NCI-H1105 treated with DMSO at 0.1 percent for 48 hours (cell line): ENCODE measurements at places on chromosomes 1 and 21.

- no peak for DNase-seq
Measured at GRCh38 chr1:5939271-5940170, 52.7 kb downstream of the NPHP4 start.

DNA sequence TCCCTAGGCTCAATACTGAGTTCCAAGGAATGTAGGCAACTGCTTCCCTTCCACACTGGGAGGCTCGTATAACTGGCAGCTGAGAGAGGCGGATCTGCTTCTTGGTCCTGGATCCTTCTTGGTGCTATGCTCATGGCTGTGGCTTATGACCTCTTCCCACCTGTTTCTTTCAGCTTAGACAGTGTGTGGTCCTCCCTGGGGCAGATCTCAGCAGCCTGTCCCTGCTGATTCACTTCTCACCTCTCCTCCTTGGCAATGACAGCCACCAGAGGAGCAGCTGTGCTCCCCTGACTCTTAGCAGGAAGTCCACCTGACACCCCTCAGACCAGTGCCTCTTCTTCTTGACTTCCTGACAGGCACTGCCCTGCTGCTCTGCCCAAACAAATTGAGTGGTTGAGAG lies 75.1 kb upstream of the PTGFRN start:
- DNase-seq = no peak

GRCh38 chr1:98849969-98850636 lies 154.6 kb downstream of the PLPPR5 start:
- no peak for DNase-seq

GRCh38 chr1:100441146-100441545 lies 88.8 kb downstream of the CDC14A start:
- no peak for DNase-seq

- no peak for DNase-seq
Measured at GRCh38 chr1:157114183-157115121, 14.8 kb upstream of the ETV3L start.

DNA sequence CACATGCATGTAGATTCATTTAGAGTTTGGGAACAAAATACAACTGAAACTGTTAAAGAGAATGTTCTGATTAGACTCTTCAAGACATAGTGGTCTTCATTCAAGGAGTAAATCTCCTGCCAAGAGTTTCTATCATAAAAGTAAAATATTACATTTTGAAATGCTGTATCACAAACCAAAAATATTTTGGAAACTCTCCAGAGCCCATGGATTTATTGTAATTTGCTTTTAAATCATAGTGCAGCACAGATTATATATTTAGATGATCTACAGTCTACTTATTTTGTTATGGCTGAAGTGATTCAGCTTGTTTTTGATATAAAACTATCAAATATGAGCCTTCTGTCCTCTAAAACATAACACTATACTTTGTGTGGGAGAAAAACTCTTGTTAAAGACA lies 105.3 kb downstream of the DISP1 start:
- DNase-seq = no peak

- no peak for DNase-seq
Measured at GRCh38 chr1:13662493-13662892, 37.5 kb upstream of the PRDM2 start.

GRCh38 chr1:171433451-171433850 lies 51.9 kb upstream of the PRRC2C start:
- DNase-seq = no peak

GRCh38 chr1:204107892-204108291 lies 35.0 kb downstream of the SOX13 start:
- no peak for DNase-seq

- peak; percentile 73 for DNase-seq
Measured at GRCh38 chr1:205523891-205524793, 19.7 kb downstream of the CDK18 start.

GRCh38 chr1:205030241-205030640 lies 12.8 kb upstream of the CNTN2 start:
- no peak for DNase-seq

GRCh38 chr1:53669621-53670191 lies 69.3 kb downstream of the GLIS1 start:
- no peak for DNase-seq

GRCh38 chr1:170558731-170559130 lies 26.8 kb downstream of the GORAB start:
- no peak for DNase-seq

GRCh38 chr1:65476327-65476726 lies 55.9 kb downstream of the LEPR start:
- no peak for DNase-seq

- peak; percentile 61 for DNase-seq
Measured at GRCh38 chr1:93079685-93080141, 630 bp downstream of the MTF2 start.

DNA sequence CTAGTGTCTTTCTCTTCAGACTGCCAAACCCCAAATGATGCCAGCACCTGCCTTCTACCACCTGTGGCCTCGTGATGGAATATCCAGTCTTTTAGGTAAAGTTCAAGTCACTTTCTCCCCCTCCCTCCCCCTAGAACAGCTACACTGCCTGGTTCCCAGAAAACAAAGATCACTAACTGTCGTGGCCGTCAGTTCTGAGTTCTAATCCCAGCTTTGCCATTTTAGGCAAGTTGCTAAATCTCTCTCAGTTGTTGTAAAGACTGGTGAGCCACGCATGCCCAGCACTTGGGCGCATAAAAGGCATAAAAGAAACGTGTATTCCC lies 648 bp upstream of the TRAPPC3 start:
- DNase-seq = no peak

DNA sequence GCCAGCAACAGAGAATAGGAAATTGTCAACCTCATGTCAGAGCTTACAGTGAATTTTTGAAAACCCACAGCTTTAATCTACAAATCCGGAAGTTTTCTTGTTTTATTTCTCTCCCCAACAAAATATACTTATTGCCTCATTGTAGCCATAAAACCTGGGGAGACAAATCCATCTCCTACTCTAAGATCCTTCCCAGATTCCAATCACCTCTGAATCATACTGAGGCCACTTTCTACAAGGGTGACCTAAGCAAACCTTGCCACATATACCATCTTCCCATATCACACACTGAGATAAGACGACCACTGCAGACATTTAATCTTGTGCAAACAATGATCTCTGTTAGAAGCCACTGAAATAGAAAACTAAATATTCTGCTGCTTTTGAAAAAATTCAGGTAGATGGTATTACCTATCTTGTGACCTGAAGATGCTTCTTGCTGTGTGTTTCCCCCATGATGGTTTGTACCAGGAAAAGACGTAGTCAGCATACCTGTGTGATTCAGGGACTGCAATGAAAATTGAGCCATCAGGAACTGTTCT lies 171.5 kb upstream of the DUSP10 start:
- DNase-seq = no peak

- DNase-seq = no peak
Measured at GRCh38 chr1:56934430-56935060, 31.3 kb downstream of the C8B start.

DNA sequence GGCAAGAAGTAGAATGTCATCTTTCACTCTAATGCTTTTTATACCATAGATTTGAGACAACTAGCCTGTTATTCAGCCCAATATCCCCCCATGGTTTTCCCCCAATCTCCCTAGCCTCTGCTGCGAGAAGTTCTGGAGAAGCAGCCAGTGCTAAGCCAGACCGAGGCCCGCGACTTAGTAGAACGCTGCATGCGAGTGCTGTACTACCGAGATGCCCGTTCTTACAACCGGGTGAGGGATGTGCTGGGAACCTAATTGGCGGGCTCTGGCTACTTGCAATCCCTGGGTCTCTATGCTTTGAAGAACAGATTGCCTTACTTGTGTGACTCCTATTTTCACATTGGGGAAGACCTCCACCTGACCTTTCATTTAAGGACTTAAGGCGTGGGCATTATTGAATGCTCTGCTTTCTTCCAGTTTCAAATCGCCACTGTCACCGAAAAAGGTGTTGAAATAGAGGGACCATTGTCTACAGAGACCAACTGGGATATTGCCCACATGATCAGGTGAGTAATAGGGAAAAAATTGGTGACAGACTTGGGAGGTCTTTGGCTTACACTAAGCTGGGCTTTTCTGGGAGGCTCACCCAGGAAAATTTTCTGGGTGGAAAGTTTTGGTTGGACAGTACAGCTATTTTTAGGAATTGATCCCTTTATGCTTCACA lies 1.9 kb downstream of the PSMB4 start:
- no peak for DNase-seq

DNA sequence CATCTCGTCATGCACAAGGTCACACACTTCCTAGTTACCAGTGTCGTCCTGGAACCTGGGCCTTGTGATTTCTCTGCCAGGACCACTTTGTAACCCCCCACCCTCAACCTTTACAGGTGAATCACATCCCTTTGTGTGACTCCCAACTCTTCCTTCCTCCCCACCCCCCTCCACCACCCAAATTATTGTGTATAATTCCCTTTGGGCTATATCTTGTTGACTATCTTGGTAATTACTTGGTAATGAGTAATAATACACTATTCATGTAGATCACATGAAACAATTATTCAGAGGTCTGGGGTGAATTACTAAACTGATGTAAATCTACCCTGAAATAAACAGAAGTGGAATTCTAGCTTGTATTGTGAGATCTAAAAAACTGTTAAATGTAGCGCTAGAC lies 1.7 kb downstream of the KCNK1 start:
- no peak for DNase-seq

GRCh38 chr1:181129771-181130606 lies 41.5 kb downstream of the IER5 start:
- DNase-seq = no peak

DNA sequence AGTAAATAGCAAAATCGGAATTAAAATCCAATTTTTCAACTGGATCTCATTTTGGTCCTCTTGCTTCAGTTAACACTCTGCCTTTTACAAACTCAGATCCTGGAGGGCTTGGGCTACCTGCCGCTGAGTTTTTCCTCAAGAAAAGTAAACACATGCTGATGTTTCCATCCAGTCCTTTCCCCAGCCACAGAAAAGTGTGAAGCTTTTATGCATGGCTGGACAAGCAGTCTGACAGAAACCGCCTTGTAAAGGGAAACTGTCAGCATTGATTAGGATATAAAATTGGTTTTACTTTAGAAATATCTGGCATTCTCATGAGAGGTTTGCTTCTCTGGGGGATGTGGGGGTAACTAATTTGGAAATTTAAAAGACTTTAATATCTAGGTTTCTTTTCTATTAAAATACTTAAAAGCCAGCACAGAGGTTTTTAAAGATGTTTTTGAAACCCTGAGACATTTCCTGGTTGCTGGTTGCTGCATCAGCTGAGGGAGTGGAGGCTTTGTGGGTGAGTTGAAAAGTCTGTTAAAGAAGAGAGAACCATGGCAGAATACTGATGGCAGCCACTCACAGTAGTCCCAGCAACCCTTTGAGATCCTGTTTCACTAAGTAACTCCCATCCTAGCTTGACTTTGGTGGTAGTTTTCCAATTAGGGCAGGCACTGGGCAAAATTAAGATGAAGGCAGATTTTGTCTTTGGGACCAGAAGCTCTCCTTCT lies 238.3 kb downstream of the PAPPA2 start:
- DNase-seq = no peak

DNA sequence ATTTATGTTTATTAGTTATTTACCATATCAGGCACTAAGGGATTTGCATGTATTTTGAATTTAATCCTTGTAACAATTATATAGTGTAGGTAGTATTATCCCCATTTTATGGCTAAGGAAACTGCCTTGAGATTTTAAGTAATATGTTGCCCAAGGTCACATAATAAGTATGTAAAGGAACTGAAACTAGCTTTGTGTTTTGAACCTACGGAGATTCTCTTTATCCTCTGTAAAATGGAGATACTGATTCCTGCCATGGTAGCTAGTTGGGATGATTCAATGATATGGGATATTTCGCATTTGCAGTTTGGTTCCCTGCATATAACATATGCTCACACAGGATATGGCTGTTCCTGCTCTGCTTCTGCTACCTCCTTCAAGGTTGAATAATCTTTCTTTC lies 144.3 kb downstream of the ST6GALNAC3 start:
- DNase-seq = no peak

GRCh38 chr1:10631811-10632593 lies 157.3 kb downstream of the PEX14 start:
- DNase-seq = no peak

GRCh38 chr1:98910827-98911226 lies 93.8 kb downstream of the PLPPR5 start:
- DNase-seq = no peak

DNA sequence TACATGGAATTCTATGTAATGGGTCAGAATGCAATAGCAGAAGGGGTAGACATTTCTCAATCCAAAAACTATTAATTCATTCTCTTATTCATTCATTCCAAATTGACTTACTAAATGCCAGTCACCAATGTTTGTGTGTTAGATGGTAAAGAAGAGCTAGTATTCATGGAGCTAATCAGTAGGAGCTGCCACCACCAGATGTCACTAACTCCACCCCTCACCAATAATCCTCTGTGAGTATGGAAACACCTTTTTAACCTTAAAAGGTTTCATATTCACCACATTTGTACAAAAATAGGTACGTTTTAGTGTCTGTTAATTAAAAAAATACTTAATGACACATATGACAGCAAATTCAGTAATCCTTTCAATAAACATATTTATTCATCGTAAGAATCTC lies 131.8 kb upstream of the PKN2 start:
- no peak for DNase-seq

DNA sequence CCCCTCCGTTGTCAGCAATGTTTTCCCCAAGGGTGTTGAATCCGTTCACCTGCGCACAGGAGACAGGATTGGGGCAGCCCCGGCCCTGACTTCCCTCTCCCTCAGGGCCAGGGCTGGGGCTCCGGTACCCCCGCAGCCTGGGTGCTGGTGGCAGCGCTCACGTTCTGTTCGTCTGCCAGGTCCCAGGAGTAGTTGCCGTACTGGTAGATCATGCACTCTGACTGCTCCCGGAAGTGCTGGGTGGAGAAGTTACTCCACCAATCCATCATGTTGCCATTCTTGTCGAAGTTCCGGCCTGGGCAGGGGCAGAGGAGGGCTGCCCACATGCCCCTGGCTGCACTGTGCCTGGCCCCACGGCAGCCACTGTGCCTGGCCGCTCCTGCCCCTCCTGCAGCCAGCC lies 6.1 kb downstream of the PRXL2B start:
- no peak for DNase-seq

DNA sequence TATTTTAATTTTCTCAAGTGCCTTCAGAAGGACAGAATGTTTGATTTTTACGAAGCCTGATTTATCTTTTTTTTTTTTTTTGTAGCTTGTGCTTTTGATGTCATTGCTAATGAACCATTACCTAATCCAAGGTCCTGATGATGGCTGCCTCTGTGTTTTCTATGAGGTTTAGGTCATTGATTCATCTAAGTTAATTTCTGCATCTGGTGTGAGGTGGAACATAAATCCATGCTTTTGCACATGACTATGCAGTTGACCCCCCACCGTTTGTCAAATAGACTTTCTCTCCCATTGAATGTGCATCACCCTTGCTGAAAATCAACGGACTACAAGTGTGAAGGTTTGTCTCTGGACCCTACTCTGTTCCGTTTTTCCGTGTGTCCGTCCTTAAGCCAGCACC lies 50.5 kb downstream of the COL6A1 start:
- no peak for DNase-seq

- DNase-seq = no peak
Measured at GRCh38 chr1:232797856-232798510, 7.2 kb upstream of the MAP10 start.
